Right cardiac atrium (tissue), 5 donors: ENCODE measurements at places on chromosomes 6 and 20. TPM values are rescaled to one million over a fixed set of nuclear protein-coding genes. Genes with fewer than 3 reads are reported as not detected.

Gene TMEM181
- 24.5 TPM for total RNA-seq

Gene EFCAB8
- total RNA-seq = not detected

Gene CNR1
- 0.59 TPM for total RNA-seq

- DNase-seq = peak; percentile 36
These were observed 490 bp downstream of the JAG1 start for GRCh38 chr20:10673176-10673841.

GRCh38 chr6:104526376-104526775, 333.3 kb downstream of the HACE1 start:
- DNase-seq = no peak

DNA sequence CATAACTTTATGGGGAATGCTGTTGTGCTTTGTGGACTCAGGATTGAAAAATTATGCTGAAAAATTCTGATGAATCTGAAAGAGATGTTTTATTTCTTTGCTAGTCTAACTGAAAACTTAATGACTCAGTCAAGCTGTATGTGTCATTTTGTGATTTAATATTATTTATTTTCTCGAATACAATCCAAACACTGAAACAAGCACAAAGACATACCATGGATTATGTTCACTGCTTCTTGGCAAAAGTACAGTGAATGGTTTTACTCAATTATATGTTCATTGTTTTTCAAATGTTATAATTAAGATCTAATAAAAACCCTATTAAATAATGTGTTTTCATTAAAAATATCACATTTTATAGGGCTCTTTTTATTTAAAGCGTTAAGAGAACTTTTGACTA, 330.6 kb upstream of the EPHA7 start:
- no peak for DNase-seq

DNA sequence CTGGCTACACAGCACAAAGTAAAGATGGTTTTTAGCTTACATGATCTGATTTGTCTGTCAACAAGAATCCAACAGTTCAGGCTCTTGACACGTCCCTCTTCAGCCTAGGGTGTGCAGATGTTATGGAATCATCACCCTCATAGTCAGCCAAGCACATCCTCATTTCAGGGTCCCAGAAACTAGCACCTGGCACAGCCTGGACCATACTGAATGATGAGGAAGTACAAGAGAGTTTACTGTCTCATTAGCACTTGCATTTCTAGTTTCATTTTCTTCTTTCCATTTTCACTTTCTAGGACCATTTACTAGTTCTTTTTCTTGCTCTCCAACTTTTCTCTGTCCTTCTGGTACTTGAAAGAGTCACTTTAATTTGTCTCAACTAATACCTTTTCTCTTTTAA, 6.5 kb downstream of the RIPOR2 start:
- no peak for DNase-seq

DNA sequence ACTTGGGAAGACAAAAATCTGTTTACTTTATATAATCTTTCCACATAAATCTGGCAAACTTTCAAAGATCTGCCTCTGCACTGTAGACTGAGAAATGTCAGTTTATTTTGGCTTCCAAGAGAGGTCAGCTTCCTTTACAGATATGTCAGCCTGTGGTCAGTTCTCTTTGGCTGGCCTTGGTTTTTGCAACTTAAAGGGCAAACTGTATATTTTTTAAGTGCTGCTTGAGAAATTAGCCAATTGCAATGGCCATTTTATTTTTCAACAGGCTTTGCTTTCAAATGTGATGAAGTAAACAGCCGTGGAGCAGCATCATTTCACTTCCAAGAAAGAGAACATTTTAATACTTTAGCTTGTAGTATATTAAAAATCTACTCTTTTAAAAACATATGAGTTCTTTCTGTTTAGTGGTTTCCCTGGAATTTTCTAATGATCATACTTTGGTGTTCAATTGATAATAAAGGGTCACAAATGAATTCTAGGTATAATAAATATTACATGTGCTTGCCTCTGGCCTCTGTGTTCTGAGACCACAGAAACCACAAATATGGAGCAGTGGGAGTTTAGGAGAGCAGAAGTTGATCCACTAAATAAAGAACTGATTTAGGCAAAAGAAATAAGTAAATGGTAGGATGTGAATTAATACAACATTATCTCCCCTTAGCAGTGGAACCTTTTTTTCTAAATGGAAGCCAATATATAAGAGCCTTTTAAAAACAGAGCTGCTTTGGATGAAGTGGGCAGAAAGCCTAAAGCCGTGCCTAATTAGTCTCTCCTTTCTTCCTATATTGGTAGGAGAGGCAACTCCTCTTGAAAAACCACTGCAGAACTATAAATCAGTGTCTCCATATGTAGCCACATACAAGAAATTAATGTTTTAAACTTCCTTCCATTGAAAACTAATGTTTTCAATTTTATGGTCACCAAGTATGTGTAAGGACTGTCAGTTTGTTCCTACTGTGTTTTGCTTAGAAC, 16.2 kb downstream of the ADGRB3 start:
- DNase-seq = no peak

GRCh38 chr20:43532416-43533055, 25.0 kb downstream of the L3MBTL1 start:
- DNase-seq = no peak

DNA sequence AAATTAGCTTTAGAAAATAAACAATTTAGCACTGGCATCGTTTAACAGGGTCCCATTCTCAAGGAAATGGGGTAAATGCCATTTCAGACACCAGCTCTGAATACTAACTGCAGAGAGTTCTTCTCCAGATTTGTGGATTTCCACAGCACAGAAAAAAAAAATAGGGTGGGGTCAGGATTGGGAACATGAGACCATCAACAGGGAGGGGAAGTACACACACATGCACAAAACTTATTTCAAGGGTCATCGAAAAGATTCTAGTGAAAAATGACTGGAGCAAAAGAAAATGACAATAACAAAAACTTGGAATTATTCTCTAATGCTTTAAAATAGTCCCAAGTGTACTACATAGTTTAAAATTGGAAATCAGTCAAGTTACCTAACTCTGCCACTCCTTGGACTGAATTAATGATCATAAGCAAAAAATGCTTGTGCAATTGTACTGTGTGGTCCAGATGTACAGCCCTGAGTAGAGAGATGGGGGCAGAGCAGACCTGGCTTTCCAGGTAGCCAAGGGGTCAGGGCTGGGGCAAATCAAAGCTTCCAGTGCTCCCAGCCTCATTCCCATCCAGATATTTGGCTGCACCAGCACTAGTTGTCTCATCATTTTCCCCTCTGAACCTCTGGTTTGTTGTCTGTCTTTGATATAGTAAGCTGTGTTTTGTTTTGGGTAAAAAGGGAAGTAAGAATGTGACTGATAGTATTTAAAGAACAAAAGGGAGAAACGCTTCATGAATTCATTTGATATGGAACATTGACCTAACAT, 152.4 kb downstream of the SOBP start:
- no peak for DNase-seq

DNA sequence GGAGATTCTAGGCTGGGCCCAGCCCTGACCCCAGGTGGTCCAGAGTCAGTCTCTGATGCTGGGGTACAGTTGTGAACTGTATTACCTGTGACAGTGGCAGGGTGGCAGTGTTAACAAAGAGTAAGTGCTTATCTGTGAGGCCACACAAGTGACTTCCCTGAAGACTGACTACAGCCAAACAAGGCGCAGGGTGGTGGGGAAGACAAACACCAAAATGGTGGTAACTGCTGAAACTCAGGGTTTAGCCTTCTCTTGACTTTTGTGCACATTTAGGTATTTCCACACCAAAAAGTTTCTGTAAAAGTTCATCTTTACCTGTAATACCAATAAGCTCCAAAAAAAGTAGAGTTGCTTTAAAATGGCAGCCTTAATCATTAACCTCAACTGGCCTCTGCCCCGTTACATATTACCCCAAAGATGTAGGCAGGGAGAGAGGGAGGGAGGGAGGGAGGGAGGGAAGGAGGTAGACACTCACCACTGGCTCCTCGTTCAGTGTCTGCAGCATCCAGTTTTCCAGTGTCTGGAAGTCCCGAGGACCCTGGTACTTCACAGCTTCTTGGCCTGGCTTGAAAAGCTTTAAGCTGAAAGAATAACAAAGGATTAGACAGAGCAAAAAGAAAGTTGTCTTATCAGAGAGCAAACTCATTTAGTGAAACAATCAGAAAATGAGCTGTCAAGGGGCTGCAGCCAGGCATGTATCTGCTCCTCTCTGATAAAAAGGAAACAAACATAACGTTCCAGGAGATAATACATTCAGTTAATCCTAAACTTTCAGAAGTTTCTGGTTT, 11.3 kb downstream of the TXNDC5 start:
- DNase-seq = no peak

DNA sequence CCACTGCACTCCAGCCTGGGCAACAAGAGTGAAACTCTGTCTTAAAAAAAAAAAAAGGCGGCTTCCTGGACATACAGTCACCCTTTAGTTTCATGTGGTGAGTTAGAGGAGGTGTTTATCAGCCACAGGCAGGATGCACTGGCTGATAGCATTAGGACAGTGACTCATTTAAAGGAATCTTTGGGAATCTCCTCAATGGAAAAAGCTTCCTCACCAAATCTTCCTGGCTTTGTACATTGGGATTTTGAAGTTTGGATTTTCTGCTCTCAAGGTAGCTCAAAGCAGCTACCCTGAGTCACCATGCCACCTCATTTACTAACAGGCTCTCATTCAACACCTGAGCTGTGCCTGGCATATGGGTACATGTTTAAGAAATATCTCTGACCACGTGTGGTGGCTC, 20.2 kb downstream of the PRPH2 start:
- no peak for DNase-seq

GRCh38 chr6:100617633-100618350, 153.1 kb upstream of the SIM1 start:
- DNase-seq = no peak

GRCh38 chr6:158756126-158756525, 63.0 kb downstream of the EZR start:
- DNase-seq = no peak
